NCI-H526 (cell line): ENCODE measurements at places on chromosomes 2 and 18.
A peak's percentile ranks its signal among the peaks of the same experiment; 100 is the strongest.

- no peak for DNase-seq
Observed at GRCh38 chr2:166764216-166764615, 124.1 kb upstream of the XIRP2 start.

DNA sequence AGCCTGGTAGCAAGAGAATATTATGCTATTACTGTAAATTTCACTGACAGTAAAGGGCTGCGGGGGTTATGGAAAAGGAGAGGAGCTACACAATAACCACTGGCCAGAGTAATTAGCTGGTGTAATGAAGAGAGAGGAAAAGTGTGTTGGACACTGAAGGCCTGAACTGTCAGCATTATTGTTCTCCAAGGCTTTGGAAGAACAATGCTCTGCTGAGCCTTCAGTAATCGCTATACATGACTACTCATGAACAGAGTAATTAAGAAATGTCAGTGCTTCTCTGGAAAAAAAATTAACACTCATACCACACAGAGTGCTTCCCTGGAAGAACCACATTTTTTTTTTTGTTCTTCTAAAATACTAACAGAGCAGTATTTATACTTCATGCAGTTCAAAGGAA is 931.3 kb downstream of the CPS1 start:
- DNase-seq = no peak

- DNase-seq = no peak
Observed at GRCh38 chr2:225765820-225766219, 366.3 kb downstream of the NYAP2 start.

GRCh38 chr2:143890798-143891197 is 629.1 kb downstream of the ZEB2 start:
- no peak for DNase-seq

- DNase-seq = no peak
Observed at GRCh38 chr2:24930768-24931167, 10.7 kb upstream of the ADCY3 start.

DNA sequence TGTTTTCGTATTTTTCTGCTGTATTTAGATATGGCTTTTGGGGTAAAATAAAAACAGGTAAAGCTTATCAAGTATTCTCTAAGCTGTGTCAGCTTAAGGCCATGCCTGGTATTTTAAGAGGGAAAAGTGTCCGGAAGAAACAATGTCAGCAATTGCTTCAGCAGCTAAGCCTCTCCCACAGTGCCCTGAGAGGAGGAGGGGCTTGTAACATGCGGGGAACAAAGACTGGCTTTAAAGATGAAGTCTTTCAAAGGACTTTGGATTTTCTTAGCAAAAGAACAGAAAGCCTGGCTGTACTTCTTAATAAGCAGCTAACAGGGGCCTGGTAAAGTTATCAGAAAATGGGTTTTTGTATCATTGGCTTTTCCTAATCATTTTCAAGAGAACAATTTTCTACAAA is 102.8 kb downstream of the PXDN start:
- DNase-seq = no peak

DNA sequence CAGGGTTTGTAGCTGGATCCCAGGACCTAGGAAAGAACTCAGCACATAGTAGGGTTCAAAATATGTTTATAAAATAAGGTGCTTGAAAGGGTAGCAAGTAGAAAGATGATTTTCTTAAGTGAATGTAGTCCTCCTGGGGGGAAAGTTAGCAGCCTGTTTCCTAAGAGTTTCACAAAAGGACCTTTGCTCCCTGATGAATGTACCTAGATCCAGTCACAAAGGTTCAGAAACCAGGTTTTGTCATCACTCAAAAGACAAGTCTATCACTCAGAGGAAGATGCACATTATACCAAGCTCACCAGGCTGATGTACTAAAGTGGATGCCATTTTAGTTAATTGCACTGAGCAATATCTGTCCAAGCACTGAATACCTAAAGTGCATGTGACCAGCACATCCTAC is 378.2 kb downstream of the BCL11A start:
- no peak for DNase-seq

GRCh38 chr18:29060349-29060748 is 883.4 kb upstream of the CDH2 start:
- no peak for DNase-seq

GRCh38 chr2:143078104-143078503 is 51.1 kb upstream of the ARHGAP15 start:
- DNase-seq = no peak

DNA sequence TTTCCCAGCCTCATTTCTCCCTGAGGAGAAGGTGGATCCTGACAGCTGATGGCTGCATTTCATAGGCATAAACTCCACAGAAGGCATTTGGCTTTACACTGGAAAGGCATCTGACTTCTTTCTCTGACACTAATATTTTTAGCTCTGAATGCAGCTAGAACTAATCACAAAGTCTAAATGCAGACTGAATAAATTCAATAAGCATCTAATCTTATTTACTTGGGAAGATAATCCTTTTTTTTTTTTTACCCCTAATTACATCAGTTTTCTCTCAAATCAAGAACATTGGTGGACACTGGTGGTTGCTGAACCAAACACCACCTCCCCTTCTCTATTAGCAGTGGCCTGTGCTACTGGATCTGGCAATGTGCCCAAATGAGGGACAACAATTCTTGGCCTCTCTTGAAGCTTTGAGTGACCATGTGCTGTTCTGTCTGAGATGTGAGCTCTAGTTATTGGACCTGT is 50.9 kb upstream of the CD226 start:
- DNase-seq = no peak

DNA sequence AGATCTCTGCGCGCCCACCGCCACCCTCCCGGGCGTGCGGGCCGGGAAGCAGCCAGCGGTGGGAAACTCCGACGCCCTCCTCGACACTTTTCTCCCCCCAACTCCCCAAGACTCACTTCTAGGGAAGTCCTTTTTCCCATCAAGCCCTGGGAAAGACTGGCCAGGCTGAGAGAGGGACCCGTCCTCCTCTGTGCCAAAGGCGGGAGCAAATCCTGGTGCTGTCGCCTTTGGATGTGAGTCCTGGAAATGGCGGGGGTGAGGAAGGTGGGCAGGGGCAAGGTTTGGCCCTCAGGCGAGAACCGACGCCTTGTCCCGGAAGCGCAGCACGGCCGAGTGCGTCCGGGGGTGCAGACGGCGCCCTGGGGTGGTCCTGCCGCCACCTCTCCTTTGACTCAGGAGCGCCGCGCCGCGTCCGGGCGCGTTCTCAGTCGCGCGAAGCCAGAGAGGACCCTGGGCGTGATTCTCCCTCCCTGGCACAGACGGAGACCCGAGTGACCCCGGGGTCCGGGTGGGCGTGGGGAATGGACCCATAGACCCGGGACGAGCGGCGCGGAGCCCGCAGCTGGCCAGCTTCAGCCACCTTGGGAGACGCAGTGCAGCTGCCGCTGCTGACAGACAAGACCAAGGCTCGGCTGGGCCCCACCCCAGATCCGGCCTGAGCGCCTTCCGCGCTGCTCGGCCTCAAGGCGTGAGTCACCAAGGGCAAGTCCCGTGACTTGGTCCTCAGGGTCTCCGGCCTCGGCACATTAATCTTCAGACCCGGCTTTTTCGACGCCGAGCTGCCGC is 3.5 kb upstream of the LBX2 start:
- DNase-seq = peak; percentile 45

DNA sequence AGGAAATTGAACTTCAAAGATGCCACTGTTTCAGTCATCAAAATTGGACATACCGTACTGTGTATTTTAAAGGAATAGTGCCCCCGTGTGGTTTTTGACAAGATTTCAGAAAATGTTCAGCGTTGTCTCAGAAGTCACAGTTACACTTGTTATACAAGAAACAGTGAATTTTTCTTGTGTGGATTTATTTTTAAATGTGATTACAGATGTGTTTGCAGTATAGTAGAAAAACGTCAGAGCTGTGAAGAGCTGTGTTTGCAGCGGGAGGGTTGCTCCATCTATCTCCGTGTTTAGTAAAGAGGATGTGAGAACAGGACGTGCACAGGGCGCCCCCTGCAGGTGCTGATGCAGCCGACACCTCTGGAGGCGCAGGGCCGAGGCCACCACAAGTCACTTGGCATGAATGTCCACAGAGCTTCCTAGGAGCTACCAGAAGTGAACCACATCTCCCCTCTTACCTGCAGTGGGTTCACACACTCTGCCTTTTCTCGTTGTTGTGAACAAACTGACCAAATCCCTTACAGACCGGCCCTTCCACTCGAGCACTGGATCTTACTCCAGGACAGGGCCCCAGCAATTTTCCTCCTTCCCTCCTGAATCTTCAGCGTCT is 73.1 kb downstream of the CACNB4 start:
- DNase-seq = peak; percentile 93

DNA sequence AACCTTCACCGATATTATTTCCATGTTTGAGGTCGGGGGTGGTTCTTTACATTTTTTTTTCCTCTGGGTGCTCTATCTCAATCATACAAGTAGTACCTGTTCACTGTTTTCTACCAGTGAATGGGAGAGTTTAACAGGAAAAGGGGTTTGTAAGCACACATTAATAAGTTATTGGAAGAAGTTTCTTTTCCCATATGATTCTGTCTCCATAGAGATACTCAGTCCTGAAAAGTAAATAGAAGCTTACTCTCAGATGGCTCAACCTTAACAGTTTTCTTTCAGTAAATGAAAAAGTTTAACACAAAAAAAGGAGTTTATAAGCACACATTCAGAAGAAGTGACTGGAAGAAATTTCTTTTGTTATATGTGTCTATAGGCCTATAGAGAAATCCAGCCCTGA is 995.6 kb upstream of the SLC39A10 start:
- no peak for DNase-seq

DNA sequence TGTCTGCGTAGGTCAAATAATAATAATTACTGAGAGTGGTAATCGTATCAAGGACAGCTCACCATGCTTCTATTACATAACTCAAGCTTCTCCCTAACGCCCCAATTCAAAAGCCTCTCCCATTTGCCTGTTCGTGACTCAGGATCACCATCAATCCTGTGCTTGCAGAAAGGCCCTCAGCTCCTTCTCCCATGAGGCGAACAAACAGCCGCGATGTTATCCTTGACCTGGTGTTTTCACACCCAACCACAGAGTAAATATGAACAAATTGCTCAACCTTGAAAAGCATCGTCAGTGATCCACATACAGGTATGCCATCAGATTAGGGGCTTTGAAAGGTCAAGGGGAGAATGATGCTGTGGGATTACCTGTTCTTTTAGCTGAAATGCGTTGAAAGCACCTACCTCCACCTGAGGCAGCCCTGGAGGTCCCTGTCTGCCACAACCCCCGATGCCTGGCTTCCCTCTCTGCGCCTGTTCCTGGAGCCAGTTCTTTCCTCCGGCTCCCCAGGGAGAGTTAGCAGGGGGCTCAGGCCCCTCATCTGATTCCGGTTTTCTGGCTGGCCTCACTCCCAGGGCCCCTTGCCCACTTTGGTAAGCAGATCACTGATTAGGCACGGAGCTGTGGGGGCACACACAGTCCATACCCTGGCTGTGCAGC is 39.1 kb upstream of the ODC1 start:
- DNase-seq = peak; percentile 70

GRCh38 chr2:179104736-179105135 is 54.8 kb upstream of the CCDC141 start:
- DNase-seq = no peak

DNA sequence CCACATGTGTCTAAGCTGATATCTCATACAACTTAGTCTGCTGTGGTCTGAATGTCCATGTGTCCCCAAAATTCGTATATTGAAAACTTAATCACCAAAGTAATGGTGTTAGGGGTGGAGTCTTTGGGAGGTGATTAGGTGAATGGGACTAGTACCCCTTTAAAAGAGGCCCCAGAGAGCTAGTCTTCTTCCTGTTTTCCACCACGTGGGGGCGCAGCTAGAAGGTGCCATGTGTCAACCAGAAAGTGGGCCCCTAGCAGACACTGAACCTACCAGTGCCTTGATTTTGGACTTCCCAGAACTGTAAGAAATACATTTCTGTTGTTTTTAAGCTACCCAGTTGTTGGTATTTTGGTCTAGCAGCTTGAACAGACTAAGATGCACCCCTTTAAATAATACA is 86.6 kb downstream of the ASB1 start:
- DNase-seq = peak; percentile 27

GRCh38 chr2:20992201-20992711 is 51.6 kb downstream of the APOB start:
- no peak for DNase-seq

GRCh38 chr2:28547906-28548600 is 52.2 kb downstream of the PLB1 start:
- DNase-seq = no peak

GRCh38 chr2:231190531-231191197 is 7.8 kb upstream of the ARMC9 start:
- DNase-seq = peak; percentile 45

DNA sequence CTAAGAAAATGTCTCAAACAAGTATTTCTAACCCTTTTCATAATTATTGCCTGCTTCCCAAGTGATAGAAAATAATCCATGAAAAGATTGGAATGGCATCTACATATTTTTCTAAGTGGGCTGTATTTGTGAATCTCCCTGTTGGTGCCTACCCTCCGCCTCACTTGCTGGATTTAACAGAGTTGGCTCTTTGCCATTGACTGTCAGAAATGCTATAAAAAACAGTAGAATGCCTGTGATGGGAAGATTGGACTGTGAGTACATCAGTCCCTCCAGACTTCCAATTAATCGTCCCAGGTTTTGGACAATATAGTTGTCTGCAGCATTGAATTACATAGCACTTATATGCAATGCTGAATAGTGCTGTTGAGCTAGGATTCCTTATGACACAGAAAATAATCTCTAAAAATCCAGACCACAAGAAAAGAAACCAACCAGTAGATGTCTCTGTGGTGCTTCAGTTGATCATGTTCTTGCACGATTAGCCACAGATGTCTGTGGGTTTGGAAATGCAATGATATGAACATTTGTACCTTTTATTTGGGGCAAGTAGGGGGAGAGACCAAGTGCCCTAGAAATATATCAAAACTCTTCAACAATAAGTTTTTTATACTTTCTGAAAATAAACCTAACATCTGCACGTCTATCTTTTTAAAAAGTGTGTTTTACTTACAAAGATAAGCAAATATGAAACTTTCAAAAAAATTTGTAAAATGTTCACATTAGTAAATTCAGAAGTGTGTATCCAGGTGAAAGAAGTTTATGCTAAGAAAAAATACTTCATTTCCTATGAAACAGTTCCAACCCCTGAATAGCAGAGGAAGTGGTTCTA is 88.5 kb downstream of the DYNAP start:
- DNase-seq = no peak

GRCh38 chr2:55014962-55015939 is 35.0 kb downstream of the RTN4 start:
- peak; percentile 36 for DNase-seq

DNA sequence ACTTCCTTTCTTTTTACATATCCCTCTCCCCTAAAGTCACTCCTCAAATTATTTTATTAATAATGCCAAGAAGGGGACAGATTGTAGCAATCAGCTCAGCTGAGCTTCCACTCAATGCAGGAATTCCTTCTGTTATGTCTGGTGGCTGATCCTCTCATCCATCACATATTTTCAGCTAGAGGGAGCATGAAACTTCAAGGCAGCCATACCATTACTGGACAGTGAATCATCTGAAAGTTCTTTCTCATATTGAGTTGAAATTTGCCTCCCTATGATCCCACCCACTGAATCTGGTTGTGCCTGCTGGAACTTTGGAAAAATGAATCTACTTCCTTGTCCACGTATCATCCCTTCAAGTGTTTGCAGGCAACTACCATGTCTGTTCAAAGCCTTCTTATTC is 11.2 kb downstream of the ZNF385B start:
- no peak for DNase-seq

- DNase-seq = no peak
Observed at GRCh38 chr2:128585706-128586105, 267.0 kb upstream of the HS6ST1 start.

GRCh38 chr18:8997634-8998033 is 104.9 kb upstream of the NDUFV2 start:
- DNase-seq = no peak
